Stimulated activated CD4-positive, alpha-beta T cell treated with anti-CD3 and anti-CD28 coated beads, Interleukin-15, amount 100 ng/mL, for 48 hours (primary cell): ENCODE measurements at places on chromosomes 1 and 21.

- DNase-seq: no peak
These were observed 26.0 kb upstream of the PLEKHG5 start for GRCh38 chr1:6517435-6517851.

- no peak for DNase-seq
These were observed 2.4 kb downstream of the ZMYND12 start for GRCh38 chr1:42453386-42453785.

DNA sequence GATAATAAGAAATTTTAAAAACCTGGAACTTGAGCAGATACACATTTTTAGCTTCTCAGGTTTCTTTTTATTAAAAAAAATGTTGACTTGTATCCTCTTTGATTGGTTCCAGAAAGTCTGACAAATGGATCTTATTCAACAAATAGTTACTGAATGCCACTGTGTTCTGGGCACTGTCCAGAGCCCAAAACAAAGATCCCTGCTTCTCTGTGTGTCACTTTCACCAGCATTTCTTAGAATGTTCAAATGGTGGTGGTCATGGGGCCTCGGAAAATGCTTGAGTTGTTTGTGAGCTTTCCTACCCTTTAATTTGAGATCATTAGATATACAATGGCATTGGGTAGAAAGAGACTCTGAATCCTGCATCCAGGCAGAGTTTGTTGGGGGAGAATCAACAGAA lies 19.9 kb downstream of the ACTN2 start:
- no peak for DNase-seq

DNA sequence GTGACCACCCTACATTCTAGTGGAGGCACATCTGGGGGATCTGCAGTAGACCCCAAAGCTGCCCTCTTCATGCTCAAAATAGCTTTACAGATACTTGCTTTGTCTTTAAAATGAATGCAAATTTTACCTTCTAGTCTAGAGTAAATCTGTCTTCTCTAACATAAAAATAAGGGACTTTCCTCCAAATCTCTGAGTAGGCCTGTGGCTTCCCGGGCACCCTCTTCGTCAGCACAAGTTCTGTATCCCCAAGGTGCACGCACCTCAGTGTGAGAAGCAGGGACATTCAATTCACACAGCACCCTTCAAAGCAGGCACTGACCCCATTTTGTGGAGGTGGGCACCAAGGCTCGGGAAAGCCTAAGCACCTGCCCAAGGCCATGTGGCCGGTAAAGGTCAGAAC lies 19.0 kb downstream of the MEF2D start:
- no peak for DNase-seq

GRCh38 chr1:23249787-23250454 lies 32.6 kb upstream of the HTR1D start:
- no peak for DNase-seq

GRCh38 chr1:169795687-169796086 lies 980 bp upstream of the METTL18 start:
- DNase-seq: no peak
